ENCODE measurements at places on chromosomes 11 and 22.

DNA sequence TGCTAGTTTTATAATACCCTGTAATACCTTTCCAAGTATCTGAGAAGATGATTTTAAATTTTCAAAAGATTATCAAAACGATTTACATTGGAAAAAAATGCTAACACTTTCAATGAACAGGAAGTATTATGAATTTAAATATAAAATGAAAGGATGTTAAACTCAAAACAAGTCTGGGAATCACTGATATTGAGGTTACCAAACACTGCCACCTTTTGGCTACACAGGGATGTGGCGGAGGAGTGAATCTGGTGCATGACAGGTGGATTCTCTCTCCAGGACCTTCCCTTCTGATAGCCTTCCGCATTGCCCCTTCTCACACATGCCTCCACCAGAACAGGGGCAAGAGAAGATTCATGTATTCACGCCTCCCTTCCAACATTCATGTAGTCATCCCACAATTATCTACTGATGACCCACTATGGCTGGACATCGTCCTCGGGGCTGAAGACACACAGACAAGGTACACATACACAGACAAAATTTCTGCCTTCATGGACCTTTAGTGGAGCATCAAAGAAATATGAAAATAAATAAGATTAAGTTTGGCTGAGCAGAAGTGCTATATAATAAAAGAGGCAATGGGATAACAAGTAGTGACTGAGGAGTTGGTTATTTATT is 34.7 kb downstream of the ATG16L2 start:
- DNase-seq: no peak

DNA sequence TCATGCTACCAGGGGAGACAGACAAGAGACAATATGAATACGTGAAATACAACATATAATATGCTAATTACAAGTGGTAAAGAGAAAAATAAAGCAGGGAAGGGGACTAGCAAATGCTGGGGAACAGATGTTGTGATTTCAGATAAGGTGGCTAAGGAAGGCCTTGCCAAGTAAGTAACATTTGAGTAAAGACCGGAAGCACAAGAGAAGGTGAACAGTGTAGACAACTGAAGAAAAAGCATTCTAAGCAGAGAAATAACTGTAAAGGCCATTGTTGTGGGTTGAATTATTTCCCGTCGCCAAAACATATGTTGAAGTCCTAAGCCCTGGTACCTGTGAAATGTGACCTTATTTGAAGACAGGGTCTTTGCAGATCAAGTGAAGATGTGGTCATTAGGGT is 63.7 kb upstream of the EED start:
- DNase-seq: no peak

DNA sequence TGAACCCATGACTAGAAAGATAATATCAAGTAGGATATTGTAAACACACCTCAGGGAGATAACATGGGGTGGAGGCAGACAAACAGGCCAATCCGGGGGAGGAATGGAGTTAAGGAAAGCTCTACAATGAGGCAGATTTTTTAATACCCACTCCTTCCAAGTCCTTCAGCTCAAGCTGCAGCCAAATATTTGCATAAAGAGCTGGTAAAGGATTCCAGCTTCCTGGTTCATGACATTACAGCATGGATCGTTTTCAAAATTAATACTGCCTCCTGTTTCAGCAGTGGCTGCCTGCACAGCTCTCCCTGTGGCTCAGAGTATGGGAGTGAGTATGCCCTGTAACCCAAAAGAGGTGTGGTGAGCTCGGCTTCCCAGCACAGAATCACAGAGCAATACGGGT is 5.1 kb downstream of the POU2AF3 start:
- no peak for DNase-seq

- no peak for DNase-seq
These were observed 19.0 kb downstream of the PHF21B start for GRCh38 chr22:44990810-44991209.

GRCh38 chr22:46777609-46777970 is 15.1 kb downstream of the TBC1D22A start:
- DNase-seq: no peak

GRCh38 chr22:25554238-25554671 is 10.2 kb upstream of the GRK3 start:
- DNase-seq: no peak

- DNase-seq: no peak
These were observed 1702.5 kb upstream of the RAG2 start for GRCh38 chr11:38300570-38300969.

DNA sequence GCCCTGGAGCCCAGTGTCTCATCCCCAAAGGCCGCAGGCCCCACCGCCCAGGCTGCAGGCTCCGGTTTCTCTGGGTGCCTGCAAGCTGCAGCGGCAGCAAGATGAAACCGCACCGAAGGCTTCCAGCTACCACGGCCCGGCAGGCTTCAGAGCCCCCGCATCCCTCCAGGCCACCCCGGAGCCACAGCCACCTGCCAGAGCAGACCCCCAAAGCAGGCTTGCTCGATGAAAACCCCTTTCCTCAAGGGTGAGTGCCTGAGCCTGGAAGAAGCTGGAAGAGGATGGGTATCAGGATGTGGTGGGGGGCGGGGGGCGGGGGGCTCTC is 24.5 kb upstream of the GNB1L start:
- peak; percentile 19 for DNase-seq

DNA sequence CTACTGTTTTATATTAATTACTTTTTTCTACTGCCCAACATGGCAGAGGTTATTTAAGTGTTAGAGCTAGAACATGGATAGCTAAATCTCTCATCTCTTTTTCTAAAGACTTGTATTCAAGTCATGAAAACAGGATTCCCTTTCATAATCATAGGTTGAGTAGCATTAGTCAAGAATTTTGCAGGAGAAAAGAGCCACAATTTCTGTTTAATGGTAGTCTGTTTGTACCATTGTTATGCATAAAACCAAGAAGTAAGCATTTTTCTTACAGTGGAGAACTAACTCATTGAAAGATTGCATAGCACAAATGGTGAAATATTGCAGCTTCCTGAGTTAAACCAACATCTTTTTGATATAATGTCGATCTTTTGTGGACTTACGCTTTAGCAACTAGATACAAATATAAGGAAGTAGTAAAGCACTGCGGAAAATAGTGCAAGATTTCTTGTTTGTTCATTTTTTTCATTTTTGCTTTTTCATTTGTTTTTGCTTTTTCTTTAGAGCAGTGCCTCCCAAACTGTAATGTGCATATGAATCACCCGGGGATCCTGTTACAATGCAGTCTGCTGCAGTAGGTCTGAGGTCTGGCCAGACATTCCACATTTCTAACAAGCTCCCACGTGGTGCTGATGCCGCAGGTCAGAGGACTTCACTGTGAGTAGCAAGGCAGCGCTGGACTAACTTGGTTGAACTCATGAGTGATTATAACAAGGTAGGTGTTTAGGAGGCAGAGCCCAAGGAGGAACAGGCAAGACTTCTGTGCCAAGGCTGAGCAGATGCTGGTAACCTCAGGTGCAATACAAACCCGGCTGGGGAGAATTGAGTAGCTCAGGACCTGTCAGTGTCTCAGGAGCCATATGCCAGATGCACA is 4.6 kb downstream of the ETS1 start:
- no peak for DNase-seq

- no peak for DNase-seq
These were observed 9.0 kb upstream of the MICAL3 start for GRCh38 chr22:18033204-18033998.

- peak; percentile 70 for DNase-seq
These were observed at the start of gene C1QTNF6 for GRCh38 chr22:37187891-37188761. C1QTNF6 (minus strand) TSS chr22:37188247; CDS start chr22:37188213, 34 bp downstream.

DNA sequence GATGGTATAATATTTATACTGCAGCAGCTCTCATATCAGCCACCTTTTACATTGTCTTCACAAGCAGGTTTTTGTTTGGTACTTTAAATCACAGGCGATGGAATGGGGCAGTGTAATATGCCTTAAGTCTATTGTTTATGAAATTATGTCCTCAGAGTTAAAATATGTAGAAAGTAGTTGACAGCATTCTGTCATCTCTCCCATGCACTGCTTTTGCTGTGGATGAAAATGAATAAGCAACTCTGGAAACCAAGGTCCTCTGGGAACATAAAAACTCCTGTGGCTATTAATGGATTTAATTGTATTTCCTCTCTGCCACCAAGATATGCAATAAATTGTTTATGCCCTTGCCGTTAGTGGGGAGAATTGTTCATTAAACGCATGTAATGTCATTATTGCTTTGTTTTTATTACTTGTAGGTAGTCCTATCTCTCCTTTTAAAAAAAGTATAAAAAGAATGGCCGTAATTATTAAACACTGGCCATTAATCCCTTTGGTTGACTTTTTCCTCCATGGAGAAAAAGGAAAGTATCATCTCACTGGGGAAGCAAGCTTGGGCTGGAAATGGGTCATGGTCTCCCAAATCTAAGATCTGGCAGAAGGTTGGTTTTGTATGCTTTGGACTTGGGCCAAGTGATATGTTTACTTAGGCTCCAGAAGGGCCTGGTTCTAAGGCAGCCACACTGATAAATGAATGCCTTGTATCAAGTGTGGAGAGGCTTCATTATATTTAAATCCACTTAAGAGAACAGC is 13.1 kb downstream of the PACS1 start:
- DNase-seq: no peak

DNA sequence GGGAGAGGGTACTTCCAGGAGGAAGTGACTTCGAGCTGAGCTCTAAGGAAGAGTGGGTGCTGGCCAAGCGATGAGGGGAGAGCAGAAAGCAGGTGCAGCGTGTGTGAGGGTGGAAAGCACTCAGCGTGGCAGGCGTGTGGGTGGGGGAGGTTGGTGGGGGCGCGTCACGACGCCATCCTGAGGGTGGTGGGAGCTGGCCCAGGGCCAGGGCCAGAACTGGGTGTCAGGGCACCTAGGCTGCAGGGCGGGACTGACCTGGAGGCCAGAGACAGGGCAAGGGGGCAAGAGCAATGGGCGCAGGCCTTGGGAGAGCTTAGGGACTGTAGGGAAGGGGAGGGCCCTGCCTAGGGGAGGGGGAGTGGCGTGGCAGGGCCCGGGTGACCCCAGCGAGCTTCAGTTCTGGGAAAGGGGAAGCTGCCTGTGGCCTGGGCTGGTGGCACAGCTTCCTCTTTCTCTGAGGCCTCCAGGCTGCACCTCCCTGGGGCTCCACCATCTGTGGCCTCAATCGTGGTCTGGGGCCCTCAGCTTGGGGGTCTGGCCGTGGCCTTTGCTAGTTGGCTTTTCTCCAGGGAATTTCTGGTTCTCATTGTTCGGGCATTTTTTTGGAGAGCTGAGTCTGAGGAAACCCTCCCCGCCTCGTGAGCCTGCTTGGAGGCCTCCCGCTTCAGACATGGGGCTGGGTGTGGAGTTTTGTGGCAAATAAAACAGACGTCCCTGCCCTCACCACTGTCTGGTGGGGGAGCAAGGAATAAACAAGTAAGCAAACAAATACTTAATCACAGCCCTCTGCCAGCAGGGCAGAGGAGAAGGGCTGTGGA is 8.9 kb downstream of the RELT start:
- DNase-seq: peak; percentile 36

GRCh38 chr22:49370627-49371301 is 456.9 kb downstream of the BRD1 start:
- DNase-seq: peak; percentile 66

DNA sequence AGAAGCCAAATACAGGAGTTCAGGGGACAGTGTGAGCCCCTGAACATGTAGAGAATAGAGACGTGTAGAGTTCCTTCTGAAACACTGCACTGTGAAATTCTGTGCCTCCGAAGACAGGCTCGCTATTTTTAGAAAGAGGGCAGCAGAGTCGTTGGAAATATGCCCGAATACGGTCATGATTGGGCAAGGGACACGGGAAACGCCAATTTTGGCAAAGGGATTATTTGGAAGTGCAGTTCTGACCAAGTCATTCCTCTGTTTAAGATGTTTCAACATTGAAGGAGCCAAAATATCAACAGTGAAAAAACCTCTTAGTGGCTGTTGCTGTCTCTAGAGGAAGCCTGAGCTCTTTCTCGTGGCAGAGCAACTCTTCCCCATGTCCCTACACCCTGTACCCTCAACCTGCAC is 9.5 kb upstream of the CBX6 start:
- DNase-seq: no peak

DNA sequence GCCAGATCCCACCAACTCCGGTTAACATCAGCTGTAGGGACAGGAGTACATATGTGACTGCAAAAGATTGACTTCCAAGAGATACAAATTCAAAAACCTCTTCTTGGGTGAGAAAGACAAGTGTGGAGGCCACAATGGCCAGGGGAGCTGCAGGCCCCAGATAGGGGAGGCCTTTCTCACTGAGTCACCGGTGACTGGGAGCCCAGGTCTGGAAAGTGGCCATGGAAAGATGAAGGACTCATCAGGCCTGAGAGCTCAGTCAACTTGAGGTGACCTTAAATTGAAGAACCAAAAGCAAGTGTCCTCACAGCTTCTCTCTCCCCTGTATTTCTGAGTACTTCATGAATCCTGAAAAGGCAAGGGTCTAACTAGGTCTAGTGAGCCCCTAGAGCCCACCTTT is 90.4 kb upstream of the CLPB start:
- no peak for DNase-seq

- no peak for DNase-seq
These were observed 26.8 kb downstream of the ADM start for GRCh38 chr11:10331548-10332289.

DNA sequence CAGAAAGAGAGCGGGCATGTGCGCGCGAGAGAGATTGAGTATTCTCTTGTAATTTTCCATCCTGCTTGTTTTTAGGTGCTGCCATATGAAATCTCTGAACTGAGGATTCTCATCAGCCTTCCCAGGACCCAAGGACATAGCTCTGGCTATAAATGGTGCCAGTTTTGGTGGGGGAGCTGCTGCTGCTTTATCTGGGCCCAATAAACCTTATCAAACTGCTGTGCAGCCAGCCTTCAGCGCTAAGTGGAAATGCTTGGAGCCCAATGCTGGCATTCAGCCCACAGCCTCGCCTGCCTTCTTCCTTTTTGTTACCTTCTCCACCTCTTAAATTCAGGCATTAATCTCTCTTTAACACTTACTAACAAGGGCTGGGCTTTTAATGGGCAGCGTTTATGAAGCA is 2.4 kb upstream of the ZBTB16 start:
- no peak for DNase-seq

- DNase-seq: peak; percentile 82
These were observed 47.5 kb upstream of the TCF20 start for GRCh38 chr22:42317691-42318547.

DNA sequence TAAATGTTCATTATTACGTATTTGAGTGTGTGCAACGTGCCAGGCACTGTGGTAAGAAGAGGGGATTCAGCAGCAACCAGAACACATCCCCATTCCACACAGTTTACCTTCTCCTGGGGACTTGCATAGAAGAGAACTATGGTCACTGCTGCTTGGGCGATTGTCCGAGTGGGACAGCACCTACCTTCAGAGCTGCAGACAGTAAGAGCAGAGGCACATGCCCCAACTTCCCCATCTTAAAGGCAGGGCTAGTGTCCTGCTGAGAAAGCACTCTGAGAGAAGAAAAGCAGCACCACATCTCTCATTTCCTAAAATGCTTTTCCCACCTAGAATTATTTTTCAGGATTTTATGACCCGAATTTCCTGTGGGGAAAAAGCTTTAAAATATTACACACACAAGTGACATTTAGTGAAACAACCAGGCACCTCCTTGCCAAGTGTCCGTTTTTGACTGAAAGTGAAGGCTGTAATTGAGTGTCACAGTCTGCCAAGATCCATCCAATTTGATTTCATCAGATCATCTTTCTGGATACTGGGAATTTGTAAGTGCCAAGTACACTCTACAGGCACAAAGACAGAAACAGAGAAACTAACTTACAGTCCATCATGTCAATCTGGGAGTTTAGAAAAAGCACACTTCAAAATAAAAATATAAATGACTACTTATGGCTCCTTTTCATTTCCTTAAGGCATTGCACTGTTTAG is 24.6 kb downstream of the TRAF6 start:
- DNase-seq: no peak

Data from posterior cingulate gyrus (tissue), 11 donors.